ENCODE measurements at places on chromosomes 12 and 14. TPM values are rescaled to one million over a fixed set of nuclear protein-coding genes. Genes with fewer than 3 reads are reported as not detected.

The FAR2 gene
- total RNA-seq, result not detected

The ABCD2 gene
- total RNA-seq, result not detected

The KRT74 gene
- total RNA-seq, result not detected

The RNASE2 gene
- total RNA-seq, result not detected

The PPP4R4 gene
- 0.35 TPM for total RNA-seq

The ITGB7 gene
- total RNA-seq, result not detected

The TPPP2 gene
- total RNA-seq, result not detected

The RNASE3 gene
- not detected for total RNA-seq

The INHBC gene
- total RNA-seq, result not detected

The MANSC4 gene
- not detected for total RNA-seq

The RERG gene
- not detected for total RNA-seq

The PLEK2 gene
- 5.9 TPM for total RNA-seq

The ATXN2 gene
- total RNA-seq, result 33.4 TPM

The TCL1A gene
- total RNA-seq, result not detected

The SIX6 gene
- total RNA-seq, result not detected

The ADAMTS20 gene
- 0.09 TPM for total RNA-seq

The KRT72 gene
- not detected for total RNA-seq

The GALNT16 gene
- total RNA-seq, result 22.7 TPM

The FAM181A gene
- total RNA-seq, result not detected

The DPY19L2 gene
- 2.4 TPM for total RNA-seq

The MEG3 gene
- 0.69 TPM for total RNA-seq

The STYK1 gene
- total RNA-seq, result 0.89 TPM

The SERPINA9 gene
- not detected for total RNA-seq

The PLEKHH1 gene
- 12.5 TPM for total RNA-seq

The SLC17A8 gene
- total RNA-seq, result not detected

The GPR137C gene
- not detected for total RNA-seq

The GIT2 gene
- total RNA-seq, result 17.1 TPM

The RASAL1 gene
- 2.6 TPM for total RNA-seq

The CATSPERB gene
- total RNA-seq, result 0.20 TPM

The EAPP gene
- 50.0 TPM for total RNA-seq

The KLRC2 gene
- total RNA-seq, result 0.22 TPM

The SLC5A8 gene
- not detected for total RNA-seq

The KLRC1 gene
- total RNA-seq, result 0.25 TPM

The TDRD9 gene
- not detected for total RNA-seq

The KCNJ8 gene
- total RNA-seq, result 2.7 TPM

The BBOF1 gene
- 1.7 TPM for total RNA-seq

The AKAP3 gene
- 0.72 TPM for total RNA-seq

The CAPZA3 gene
- not detected for total RNA-seq

The ERBB3 gene
- 1.1 TPM for total RNA-seq

The CEBPE gene
- total RNA-seq, result not detected

The OR6C70 gene
- not detected for total RNA-seq

The OASL gene
- total RNA-seq, result 0.17 TPM

The MSI1 gene
- 0.17 TPM for total RNA-seq

The NFATC4 gene
- total RNA-seq, result 23.6 TPM

The TCL1B gene
- not detected for total RNA-seq

The TAS2R7 gene
- not detected for total RNA-seq

The ZNF605 gene
- total RNA-seq, result 17.3 TPM

The VASH1 gene
- total RNA-seq, result 1.0 TPM

The SOAT2 gene
- total RNA-seq, result not detected

The SLC6A15 gene
- total RNA-seq, result 90.1 TPM

The RNASE7 gene
- total RNA-seq, result not detected

The TAS2R8 gene
- total RNA-seq, result not detected

The CPSF6 gene
- total RNA-seq, result 58.7 TPM

The MYO1H gene
- not detected for total RNA-seq

The APOLD1 gene
- total RNA-seq, result 0.42 TPM

The OR4E2 gene
- not detected for total RNA-seq

The CDKL1 gene
- 157 TPM for total RNA-seq

Measured in NCI-H460 (cell line).